Fibroblast of lung (primary cell): ENCODE measurements at places on chromosomes 7 and 10. TPM values are rescaled to one million over a fixed set of nuclear protein-coding genes. Genes with fewer than 3 reads are reported as not detected.

Gene PRKAR2B
- total RNA-seq, result 12.6 and 14.7 TPM in 2 replicates

Gene CDNF
- 1.2 and 1.5 TPM in 2 replicates for total RNA-seq

Gene SPAM1
- not detected in 2 replicates for total RNA-seq

Gene RPEL1
- total RNA-seq, result 0.17 and 0.26 TPM in 2 replicates

Gene RNLS
- total RNA-seq, result 11.3 and 16.5 TPM in 2 replicates

Gene ZCWPW1
- 2.8 and 4.1 TPM in 2 replicates for total RNA-seq

Gene HECW1
- total RNA-seq, result 0.77 and 6.1 TPM in 2 replicates

Gene NPSR1
- total RNA-seq, result not detected in 2 replicates

Gene CNNM1
- total RNA-seq, result 0.51 and 0.66 TPM in 2 replicates

Gene EFCAB10
- not detected in 2 replicates for total RNA-seq

Gene ARHGAP22
- 21.3 and 75.5 TPM in 2 replicates for total RNA-seq

Gene TMEM26
- 1.5 and 2.3 TPM in 2 replicates for total RNA-seq

Gene CDC14C
- under 0.01 and 0.17 TPM in 2 replicates for total RNA-seq

Gene AGBL3
- total RNA-seq, result 1.3 TPM in 2 replicates

Gene GPR26
- not detected in 2 replicates for total RNA-seq

Gene MMP21
- 0.17 and 0.26 TPM in 2 replicates for total RNA-seq

Gene PAPOLB
- under 0.01 TPM in 2 replicates for total RNA-seq

Gene HOXA9
- total RNA-seq, result under 0.01 TPM in 1 of 2 replicates, not detected in the other

Gene C7orf33
- not detected in 2 replicates for total RNA-seq

Gene PNLIPRP2
- not detected in 2 replicates for total RNA-seq

Gene THSD7A
- total RNA-seq, result under 0.01 and 0.83 TPM in 2 replicates

Gene SHTN1
- total RNA-seq, result 0.26 and 0.33 TPM in 2 replicates

Gene RBM20
- total RNA-seq, result under 0.01 TPM in 2 replicates

Gene HMX3
- not detected in 2 replicates for total RNA-seq

Gene LOXL4
- total RNA-seq, result 52.6 and 73.0 TPM in 2 replicates

Gene GFRA1
- 6.3 and 23.1 TPM in 2 replicates for total RNA-seq

Gene MYO1G
- under 0.01 TPM in 2 replicates for total RNA-seq

Gene FOXP2
- 4.9 and 8.4 TPM in 2 replicates for total RNA-seq

Gene ANXA8
- 0.26 TPM in 1 of 2 replicates, not detected in the other for total RNA-seq

Gene CD36
- total RNA-seq, result 41.0 and 93.5 TPM in 2 replicates

Gene CTAGE4
- total RNA-seq, result 0.17 and 1.0 TPM in 2 replicates

Gene AKR1B15
- not detected in 2 replicates for total RNA-seq

Gene TMEM229A
- total RNA-seq, result not detected in 2 replicates

Gene MEOX2
- 0.50 and 1.5 TPM in 2 replicates for total RNA-seq

Gene VSTM4
- 4.4 and 8.1 TPM in 2 replicates for total RNA-seq

Gene SPDYE16
- total RNA-seq, result 0.17 and 0.51 TPM in 2 replicates

Gene GALNT11
- 32.4 and 43.8 TPM in 2 replicates for total RNA-seq

Gene BMPER
- 12.2 and 28.2 TPM in 2 replicates for total RNA-seq

Gene TMEM213
- not detected in 2 replicates for total RNA-seq

Gene MRLN
- not detected in 2 replicates for total RNA-seq

Gene PDSS1
- 1.8 and 3.1 TPM in 2 replicates for total RNA-seq
